ENCODE measurements at places on chromosomes 16 and 17. TPM values are rescaled to one million over a fixed set of nuclear protein-coding genes. Genes with fewer than 3 reads are reported as not detected.

DNA sequence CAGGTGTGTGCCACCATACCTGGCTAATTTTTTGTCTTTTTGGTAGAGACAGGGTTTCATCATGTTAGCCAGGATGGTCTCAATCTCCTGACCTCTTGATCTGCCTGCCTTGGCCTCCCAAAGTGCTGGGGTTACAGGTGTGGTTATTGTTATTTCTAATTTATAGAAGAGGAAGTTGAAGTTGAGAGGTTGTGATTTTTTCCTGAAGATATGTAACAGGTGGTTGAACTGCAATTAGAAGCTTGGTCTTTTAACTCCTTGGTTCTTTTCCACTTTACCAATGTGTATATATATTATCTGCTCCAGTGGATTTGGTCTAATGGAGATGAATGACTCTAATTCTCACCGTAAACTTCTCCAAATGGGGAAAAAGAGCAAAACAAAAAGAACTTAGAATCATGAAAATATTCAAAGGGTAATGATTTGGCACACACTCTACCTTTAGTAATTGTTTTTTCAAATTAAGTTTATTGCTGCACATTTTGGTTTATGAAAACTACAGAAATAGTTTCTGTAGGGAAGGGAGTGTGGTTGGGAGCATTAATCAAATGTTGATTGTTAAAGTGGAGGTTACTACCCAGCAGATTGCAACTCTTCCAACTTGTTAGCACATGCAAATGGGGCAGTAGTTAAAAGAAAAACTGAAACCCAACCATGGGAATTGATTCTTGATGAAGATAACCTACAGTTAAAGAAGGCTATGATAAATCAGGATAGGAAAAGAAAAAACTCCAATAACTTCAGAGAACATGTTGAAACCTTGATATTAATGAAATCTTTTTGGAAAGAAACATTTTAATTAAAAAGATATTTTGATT lies 1.8 kb upstream of the KRT10 start:
- no peaks in the 10 kb centered on the region for H3K27me3 ChIP-seq
- H3K36me3 ChIP-seq = no peaks in the 10 kb centered on the region
- DNase-seq = no peak
- H3K4me1 ChIP-seq = peaks cover 12% of the 10 kb centered on the region

GRCh38 chr17:75386430-75386829 lies 19.0 kb downstream of the GRB2 start:
- no peak overlapping the region for H3K4me3 ChIP-seq
- H3K27ac ChIP-seq = no peak overlapping the region
- H3K27me3 ChIP-seq = no peaks in the 10 kb centered on the region
- no peak for DNase-seq
- peaks cover 5% of the 10 kb centered on the region for H3K36me3 ChIP-seq

GRCh38 chr17:33335491-33336173 lies 42.5 kb upstream of the ASIC2 start:
- DNase-seq = no peak
- H3K27ac ChIP-seq = no peak overlapping the region
- H3K36me3 ChIP-seq = no peaks in the 10 kb centered on the region

DNA sequence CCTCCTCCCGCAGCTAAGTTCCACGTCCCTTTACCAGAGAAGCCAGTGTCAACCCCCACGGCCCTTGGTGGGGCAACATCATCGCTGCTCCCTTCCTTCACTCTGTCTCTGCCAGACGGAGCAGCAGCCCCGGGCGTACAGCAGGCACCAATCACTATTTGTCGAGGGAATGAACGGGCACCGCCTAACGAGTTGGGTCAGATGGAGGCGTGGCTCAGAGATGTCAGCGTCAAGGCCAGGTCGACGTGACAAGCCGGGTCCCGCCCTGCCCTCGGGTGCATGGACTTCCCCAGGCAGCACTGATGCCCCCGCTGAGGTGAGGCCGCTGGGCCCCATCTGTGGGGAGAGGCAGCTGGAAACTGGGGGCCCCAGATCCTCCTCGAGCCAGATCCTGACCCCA lies 50.0 kb downstream of the CBFA2T3 start:
- peaks cover 32% of the 10 kb centered on the region for H3K27me3 ChIP-seq
- no peak overlapping the region for H3K4me3 ChIP-seq
- H3K36me3 ChIP-seq = no peaks in the 10 kb centered on the region
- peaks cover 20% of the 10 kb centered on the region for H3K4me1 ChIP-seq
- DNase-seq = no peak
- no peak overlapping the region for H3K27ac ChIP-seq

SLC52A1 gene
- 0.21 TPM for polyA plus RNA-seq

TBC1D3K gene
- not detected for polyA plus RNA-seq

TBC1D3C gene
- not detected for polyA plus RNA-seq
